ENCODE measurements at places on chromosomes 1 and 21. TPM values are rescaled to one million over a fixed set of nuclear protein-coding genes. Genes with fewer than 3 reads are reported as not detected.

GRCh38 chr1:69016468-69016867 is 519.6 kb upstream of the DEPDC1 start:
- no peak for DNase-seq
- H3K4me3 ChIP-seq = no peak overlapping the region
- H3K27ac ChIP-seq = no peak overlapping the region
- no peaks in the 10 kb centered on the region for H3K36me3 ChIP-seq
- H3K4me1 ChIP-seq = no peaks in the 10 kb centered on the region

DNA sequence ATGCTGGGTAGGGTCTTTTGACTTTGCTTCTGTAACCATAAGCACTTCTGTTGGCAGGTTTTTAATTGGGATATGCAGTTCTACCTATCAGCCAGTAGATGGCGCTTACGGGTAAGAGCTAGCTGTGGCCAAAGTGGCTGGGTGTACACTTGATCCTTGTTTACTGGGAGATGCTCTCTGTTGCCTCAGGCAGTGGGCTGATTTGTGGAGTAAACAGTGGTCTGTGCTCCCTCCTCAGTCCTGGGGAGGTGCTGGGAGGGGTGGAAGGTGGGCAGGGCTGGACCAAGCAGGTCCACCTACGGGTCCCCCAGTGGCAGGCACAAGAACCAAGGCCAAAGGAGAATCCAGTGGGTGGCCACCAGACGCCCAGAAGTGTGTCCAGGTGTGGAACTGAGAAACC is 43.4 kb downstream of the RALGPS2 start:
- H3K4me3 ChIP-seq = no peak overlapping the region
- no peaks in the 10 kb centered on the region for H3K27me3 ChIP-seq
- H3K4me1 ChIP-seq = no peaks in the 10 kb centered on the region

- H3K27ac ChIP-seq = peak overlapping the region; percentile 84
- no peak overlapping the region for H3K4me3 ChIP-seq
- no peak for DNase-seq
- H3K4me1 ChIP-seq = peaks cover 27% of the 10 kb centered on the region
- H3K36me3 ChIP-seq = no peaks in the 10 kb centered on the region
These were observed 63.2 kb downstream of the IER5 start for GRCh38 chr1:181151378-181152326.

DNA sequence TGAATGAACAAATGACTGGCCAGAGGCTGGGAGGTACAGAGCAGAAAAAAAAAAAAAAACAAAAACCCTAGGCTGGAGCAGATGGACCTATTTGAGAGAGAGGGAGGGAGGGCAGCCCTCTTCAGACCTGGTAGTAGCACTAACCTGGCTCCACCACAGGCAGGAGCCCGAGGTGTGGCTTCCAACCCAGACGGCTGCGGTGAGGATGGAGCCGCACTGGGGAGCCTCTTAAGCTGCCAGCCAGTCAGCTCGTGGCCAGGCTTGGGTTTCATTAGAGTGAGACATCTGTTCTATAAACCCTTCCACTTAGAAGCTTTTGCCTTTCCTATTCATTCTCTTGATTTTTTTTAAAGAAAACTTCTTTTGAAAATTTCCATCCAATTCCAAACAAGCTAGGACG is 16.8 kb downstream of the LGR6 start:
- DNase-seq = no peak
- H3K27ac ChIP-seq = no peak overlapping the region
- peaks cover 12% of the 10 kb centered on the region for H3K4me1 ChIP-seq
- H3K4me3 ChIP-seq = no peak overlapping the region
- peaks cover 6% of the 10 kb centered on the region for H3K27me3 ChIP-seq

DNA sequence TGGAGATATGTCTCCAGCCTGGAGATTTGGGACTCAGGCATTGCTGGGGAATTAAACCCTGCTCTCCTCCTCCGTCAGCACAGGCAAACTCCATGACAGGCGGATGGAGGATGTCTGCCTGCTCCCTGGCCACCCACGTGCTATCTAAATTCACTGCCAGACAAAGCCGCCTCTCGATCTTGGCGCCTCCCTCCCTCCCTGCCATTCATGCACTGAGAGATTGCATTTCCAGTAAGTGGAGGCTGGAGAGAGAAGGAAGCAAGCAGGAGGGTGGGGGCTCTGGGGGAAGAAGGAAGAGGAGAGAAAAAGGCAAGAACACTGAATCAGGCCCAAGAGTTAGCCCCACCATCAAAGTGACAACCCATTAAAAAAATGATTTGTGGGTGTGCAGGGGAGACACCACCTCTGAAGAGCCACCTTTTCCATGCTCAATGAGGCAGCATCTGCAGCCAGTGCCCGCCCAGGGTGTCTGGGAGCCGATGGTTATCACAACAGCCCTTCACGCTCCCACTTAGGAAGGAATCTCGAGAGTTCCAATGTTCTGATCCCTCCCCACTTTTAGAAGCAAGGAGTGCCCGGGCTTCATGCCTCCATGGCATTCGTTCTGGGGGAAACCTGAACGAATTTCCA is 183.0 kb downstream of the HIVEP3 start:
- no peak overlapping the region for H3K27ac ChIP-seq
- no peak for DNase-seq
- H3K27me3 ChIP-seq = no peaks in the 10 kb centered on the region
- no peaks in the 10 kb centered on the region for H3K36me3 ChIP-seq
- no peak overlapping the region for H3K4me3 ChIP-seq

- peaks cover 15% of the 10 kb centered on the region for H3K4me1 ChIP-seq
- H3K4me3 ChIP-seq = peak overlapping the region; percentile 87
- peak overlapping the region; percentile 77 for H3K27ac ChIP-seq
- no peaks in the 10 kb centered on the region for H3K27me3 ChIP-seq
- no peaks in the 10 kb centered on the region for H3K36me3 ChIP-seq
- no peak for DNase-seq
These were observed 772 bp downstream of the UCK2 start for GRCh38 chr1:165828103-165828668.

Gene CD5L
- total RNA-seq = 5.2 TPM

All from upper lobe of left lung (tissue), 6 donors.